ENCODE measurements at places on chromosomes 5 and 9.

- no peak for DNase-seq
Measured at GRCh38 chr9:108274971-108275370, 580.8 kb downstream of the ACTL7B start.

DNA sequence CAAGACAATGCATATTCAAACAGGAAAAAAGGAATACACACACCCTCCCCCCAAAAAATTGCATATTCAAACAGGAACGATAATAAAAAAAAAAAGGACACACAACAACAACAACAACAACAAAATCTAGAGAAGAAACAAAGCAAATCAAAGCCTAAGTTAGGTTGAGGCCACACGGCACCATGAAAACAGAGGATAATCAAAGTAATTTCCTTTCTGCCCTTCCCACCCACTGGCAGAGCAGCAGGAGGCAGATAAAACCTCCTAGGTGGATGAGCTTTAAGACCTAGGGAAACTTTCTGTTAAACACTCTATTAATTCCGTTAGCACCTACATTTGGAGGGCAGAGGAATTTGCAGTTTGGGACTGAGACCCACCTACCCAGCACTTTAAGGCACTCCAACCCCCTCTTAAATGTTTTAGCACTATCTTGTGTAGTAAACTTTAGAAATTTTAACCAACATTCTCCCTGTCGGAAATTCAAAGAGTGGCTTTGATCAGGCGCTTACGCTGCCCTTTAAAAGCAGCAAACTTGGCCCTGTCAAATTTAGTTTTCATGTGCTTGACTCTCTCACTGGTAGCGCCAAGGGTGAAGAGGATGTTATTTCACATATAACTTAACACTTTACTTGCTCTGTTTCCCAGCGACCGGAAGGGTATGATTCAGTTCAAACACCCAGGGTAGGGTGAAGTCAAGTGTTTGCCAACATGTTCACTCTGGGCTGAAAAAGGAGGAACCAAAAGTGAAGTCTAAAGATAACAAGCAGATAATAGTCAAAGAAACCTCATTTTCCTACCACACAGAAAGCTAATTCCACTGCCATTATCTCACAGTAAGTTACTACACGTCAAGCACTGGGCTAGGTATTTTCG, 9.2 kb downstream of the ENC1 start:
- no peak for DNase-seq

DNA sequence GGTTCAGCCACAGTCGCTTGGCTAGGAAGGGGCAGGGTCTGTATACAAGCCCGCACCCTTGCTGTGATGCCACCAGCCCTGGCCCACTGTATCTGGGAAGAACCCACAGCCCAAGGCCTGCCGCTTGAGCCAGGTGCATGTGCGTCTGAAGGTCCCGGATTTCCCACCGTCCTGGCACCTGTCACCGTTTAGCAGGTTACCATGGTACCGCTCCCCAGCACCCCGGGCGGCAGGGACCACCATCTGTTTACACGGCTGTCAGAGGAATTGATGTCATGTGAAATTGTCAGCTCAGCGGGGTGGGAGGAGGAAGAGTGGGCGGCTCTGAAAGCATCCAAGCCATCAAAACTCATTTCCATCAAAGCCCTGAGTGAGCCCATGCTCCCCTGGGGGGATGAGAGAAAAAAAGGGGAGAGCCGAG, 92.7 kb downstream of the HRH2 start:
- no peak for DNase-seq

DNA sequence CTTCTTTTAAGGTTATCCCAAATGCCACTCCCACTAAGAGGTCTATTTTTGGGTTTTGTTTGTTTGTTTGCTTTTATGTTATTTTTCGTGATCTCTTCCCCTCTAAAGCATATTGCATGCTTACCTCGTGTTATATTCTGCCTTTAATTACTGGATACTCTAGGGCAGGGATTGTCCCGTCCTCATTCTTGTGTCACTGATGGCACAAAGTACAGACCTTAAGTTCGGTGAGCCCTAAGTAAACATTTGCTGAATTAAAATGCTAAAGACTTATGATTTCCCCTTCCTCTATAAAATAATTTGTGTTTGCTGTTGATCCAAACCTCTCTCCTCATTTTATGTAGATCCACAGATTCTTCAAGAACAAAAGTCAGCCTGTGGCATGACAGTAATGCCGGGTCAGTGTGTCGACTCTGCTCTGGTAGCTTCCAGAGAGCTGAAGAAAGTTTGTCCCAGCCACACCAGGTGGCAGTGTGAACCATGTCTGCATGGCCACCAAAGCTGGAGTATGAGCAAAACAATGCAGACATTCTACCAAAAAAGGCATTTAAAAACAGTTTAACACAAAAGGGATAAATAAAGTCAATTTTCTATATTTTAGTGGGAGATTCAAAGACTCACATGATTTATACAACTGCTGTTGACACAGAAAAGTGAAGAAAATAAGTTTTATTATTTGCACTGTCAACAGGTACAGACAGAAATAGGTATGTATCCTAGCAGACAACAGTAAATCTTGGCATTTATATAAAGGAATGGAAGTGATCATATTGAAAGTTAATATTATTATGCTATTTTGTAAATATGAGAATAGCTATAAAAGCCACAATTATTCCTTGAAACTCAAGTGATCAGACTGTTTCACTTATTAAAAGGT, 17.9 kb upstream of the POC5 start:
- DNase-seq: no peak

GRCh38 chr9:127873886-127874285, 3.6 kb downstream of the AK1 start:
- DNase-seq: no peak

DNA sequence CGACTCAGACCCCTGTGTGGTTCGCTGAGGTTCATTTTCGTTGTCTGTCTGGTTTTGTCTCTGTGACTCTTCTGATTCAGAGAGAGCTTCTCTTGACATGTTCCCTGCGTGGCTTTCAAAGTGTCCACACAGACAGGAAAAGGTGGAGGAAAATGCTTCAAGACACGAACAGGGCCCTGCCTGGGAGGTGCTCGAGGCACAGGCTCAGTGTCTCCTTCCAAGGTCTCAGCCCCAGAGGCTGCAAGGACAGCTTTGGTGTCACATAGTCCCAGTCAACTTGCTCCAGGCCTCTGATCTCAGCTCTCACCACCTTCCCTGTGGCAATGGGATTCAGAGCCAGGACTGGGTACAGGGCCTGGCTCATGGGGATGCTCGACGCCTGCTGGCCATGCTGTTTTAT, 51.6 kb upstream of the SARDH start:
- no peak for DNase-seq

Data from activated CD8-positive, alpha-beta memory T cell treated with anti-CD3 and anti-CD28 coated beads, Interleukin-2, amount 50 U/mL, for 48 hours (primary cell).